MM.1S (cell line): ENCODE measurements at places on chromosomes 12 and 14.

- DNase-seq = no peak
- peaks cover 26% of the 10 kb centered on the region for H3K4me1 ChIP-seq
- no peak overlapping the region for H3K4me3 ChIP-seq
Observed at GRCh38 chr12:57891542-57892228, 45.2 kb upstream of the CTDSP2 start.

- no peak for DNase-seq
- H3K4me3 ChIP-seq = peak overlapping the region; percentile 94
- peak overlapping the region; percentile 43; the same call in 1 of the 2 replicates for H3K27ac ChIP-seq
- no peaks in the 10 kb centered on the region for H3K27me3 ChIP-seq
- H3K4me1 ChIP-seq = peaks cover 8% of the 10 kb centered on the region
- peaks cover 6% of the 10 kb centered on the region; the same call in 1 of the 2 replicates for H3K36me3 ChIP-seq
Observed at GRCh38 chr12:55816881-55817344, 611 bp downstream of the SARNP start.

DNA sequence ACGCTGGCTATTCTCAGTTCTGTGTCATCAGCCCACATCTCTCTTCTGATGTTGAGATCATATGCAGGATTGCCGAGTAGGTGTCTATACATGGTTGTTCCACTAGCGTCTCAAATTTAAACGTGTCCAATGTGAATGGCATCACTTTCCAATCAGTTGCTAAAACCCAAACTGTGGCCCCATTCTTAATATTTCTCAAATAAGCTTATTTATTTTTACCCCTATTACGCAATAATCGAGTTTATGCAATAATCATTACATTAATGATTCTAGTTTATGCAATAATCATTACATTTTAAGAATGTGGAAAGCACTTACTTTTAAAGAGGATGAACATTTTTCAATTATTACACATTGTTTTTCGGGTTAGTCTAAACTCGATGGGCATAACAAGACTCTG lies 47.8 kb downstream of the ACSS3 start:
- no peak overlapping the region for H3K4me3 ChIP-seq
- DNase-seq = no peak
- no peaks in the 10 kb centered on the region for H3K27me3 ChIP-seq
- no peaks in the 10 kb centered on the region for H3K36me3 ChIP-seq

- H3K4me3 ChIP-seq = no peak overlapping the region
- no peaks in the 10 kb centered on the region for H3K4me1 ChIP-seq
- DNase-seq = no peak
Observed at GRCh38 chr12:18358077-18358476, 96.8 kb downstream of the PIK3C2G start.

GRCh38 chr12:131872154-131873051 lies 22.0 kb upstream of the ULK1 start:
- no peak overlapping the region for H3K27ac ChIP-seq
- H3K36me3 ChIP-seq = no peaks in the 10 kb centered on the region
- DNase-seq = no peak

DNA sequence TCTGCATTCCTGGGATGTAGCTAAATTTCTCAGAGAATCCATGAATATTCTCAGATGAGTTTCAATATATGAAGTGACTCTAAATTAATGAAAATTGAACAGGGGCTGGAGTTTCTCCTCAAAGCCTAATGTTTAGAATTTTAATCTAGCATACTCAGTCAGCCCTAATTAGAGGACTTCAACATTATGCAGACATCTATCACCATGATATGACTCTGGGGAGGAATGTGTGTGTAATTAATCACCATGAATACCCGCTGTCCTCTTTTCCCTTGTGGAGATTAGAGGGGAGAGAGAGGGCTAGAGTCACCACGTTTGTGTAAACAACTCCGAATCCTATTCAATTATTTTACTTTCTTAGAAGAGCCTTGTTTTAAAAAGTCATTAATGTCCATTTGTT lies 698.6 kb upstream of the MDGA2 start:
- no peaks in the 10 kb centered on the region for H3K4me1 ChIP-seq
- no peak for DNase-seq
- no peak overlapping the region for H3K27ac ChIP-seq
- H3K4me3 ChIP-seq = no peak overlapping the region

DNA sequence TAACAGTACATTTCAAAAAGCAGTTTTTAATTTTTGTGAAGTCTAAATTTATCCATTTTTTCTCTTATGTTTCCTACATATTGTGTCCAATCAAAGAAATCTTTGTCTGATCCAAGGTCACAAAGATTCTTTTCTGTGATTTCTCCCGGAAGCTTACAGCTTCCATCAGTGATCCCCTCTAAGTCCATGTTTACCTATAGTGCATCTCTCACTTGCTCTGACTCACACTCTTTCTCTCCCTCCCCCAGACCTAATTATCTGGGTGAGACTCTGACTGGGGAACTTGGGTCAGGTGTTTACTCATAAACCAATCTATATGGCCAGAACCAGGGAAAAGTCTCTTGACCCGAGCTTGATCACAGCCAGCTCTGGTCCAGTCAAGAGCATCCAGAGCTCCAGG lies 224.4 kb downstream of the SPTSSA start:
- no peaks in the 10 kb centered on the region for H3K36me3 ChIP-seq
- no peaks in the 10 kb centered on the region for H3K4me1 ChIP-seq
- no peak overlapping the region for H3K4me3 ChIP-seq
- no peak overlapping the region for H3K27ac ChIP-seq
- DNase-seq = no peak

- peaks cover 13% of the 10 kb centered on the region for H3K4me1 ChIP-seq
- H3K4me3 ChIP-seq = no peak overlapping the region
- no peak overlapping the region for H3K27ac ChIP-seq
- H3K27me3 ChIP-seq = no peaks in the 10 kb centered on the region
Observed at GRCh38 chr12:75483431-75483830, 2.9 kb downstream of the GLIPR1 start.

GRCh38 chr12:90899456-90900182 lies 55.4 kb downstream of the CCER1 start:
- no peak overlapping the region for H3K27ac ChIP-seq
- H3K27me3 ChIP-seq = no peaks in the 10 kb centered on the region
- no peak for DNase-seq

DNA sequence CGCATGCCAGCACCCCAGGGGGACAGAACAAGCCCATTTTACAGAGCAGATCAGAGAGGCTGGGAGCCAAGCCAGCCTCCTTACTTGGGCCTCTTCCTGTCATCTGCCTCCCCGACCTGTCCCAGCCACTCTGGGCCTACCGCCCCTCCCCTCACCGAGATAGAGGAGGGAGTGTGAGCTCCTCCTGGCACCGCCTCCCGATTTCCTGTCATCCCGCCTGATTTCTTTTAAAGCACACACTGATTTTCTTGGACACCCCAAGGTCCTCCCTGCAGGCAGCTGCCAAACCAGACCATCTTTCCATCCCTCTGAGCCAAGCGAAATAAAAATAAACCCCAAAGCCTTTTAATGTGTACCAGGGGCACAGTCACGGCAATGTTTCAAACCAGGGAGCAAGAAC lies 108.4 kb downstream of the RFLNA start:
- H3K36me3 ChIP-seq = no peaks in the 10 kb centered on the region
- no peaks in the 10 kb centered on the region for H3K27me3 ChIP-seq
- no peak overlapping the region for H3K27ac ChIP-seq
- no peaks in the 10 kb centered on the region for H3K4me1 ChIP-seq
- no peak overlapping the region for H3K4me3 ChIP-seq
- no peak for DNase-seq

DNA sequence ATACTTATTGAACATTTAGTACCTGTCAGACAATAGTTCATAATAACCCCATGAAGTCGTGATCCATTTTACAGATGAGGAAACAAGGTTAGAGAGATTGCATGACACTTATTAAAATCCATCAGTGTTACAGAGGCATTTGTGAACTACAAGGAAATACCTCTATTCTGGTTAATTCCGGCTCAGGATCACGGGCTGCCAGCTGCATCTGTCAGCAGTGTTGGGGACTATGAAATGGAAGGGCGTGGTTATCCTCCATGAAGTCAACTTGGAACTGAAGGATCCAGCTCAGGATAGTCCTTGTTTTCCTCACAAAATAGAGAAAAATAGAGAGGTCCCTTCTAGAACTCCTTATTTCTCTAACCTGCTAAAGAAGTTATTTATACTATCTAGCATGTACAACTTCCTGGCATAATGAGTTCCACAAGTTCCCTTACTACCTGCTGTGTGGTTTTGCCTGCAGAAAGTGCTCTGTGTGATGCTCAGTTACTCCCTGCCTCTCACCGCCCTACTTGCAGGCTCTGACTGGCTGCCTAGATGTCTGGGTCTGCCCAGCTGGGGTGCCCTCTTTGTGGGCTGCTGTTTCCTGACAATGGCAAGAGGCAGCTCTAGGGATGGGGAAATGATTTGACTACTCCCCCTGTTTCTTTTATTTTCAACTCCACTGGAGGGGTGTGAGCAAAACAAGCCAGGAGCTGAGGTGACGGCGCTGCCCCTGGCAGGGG lies 36.8 kb downstream of the PLXNC1 start:
- peaks cover 17% of the 10 kb centered on the region for H3K36me3 ChIP-seq
- DNase-seq = no peak
- no peak overlapping the region for H3K4me3 ChIP-seq
- H3K27me3 ChIP-seq = no peaks in the 10 kb centered on the region

DNA sequence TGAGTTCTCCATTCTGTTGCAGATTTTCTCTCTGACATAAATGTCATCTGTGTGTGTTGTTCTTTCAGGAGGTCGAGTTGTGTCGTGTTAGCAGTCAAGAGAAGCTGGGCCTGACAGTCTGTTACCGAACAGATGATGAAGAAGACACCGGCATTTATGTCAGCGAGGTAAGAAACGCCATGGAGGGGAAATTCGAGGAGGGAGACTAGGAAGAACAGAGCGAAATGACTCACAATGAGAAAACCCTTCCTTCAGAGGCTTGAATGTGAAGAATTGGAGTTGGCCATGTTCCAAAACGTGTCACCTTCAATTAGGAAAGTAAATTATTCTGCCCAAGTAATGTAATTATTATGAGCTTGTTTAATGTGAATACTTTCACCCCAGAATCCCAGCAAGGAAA lies 364.5 kb downstream of the PDZRN4 start:
- H3K36me3 ChIP-seq = no peaks in the 10 kb centered on the region
- no peak overlapping the region for H3K4me3 ChIP-seq
- no peak for DNase-seq
- H3K27ac ChIP-seq = no peak overlapping the region
- no peaks in the 10 kb centered on the region for H3K27me3 ChIP-seq

- no peaks in the 10 kb centered on the region for H3K27me3 ChIP-seq
- H3K4me1 ChIP-seq = no peaks in the 10 kb centered on the region
- no peak for DNase-seq
- no peaks in the 10 kb centered on the region for H3K36me3 ChIP-seq
Observed at GRCh38 chr14:100384819-100385813, 62.0 kb downstream of the SLC25A47 start.

DNA sequence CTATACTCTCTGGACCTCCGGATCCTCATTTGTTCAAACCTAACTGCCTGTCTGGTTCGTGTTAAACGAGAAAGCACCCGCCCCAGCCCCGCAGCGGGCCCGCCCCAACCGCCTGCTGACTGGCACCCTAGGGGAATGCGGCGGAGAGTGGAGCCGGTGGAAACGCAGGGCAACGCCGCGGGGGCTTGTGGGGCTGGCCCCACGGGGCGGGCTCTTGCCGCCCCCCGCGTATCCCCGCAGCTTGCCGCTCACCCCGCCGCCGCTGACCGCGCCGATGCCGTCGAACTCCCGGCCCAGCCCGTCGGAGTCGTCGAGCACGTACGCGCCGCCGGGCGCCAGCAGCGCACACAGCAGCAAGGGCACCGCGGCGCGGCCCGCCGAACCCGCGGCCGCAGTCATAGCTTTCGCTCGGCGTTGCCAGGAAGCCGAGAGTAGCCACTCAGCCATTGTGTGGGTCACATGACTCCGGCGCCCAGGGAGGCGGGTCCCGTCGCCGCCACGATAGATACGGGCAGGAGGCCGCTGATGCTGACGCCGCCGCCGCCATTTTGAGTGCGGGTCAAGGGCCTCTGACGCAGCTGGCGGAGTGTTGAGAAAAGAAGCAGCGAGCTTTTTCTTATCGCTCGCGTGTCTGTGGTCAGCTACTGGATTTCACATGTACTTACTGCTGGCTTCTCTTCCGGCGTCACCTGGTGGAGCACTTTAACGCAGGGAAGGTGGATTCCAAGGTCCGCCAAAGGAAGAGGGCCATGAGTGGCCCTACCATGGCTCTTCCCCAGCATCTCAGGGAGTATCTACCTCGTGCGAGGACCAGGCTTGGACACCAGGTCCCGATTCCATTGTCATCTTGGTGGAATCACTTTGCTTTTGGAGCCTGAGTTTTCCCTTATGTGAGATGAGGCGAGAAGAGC lies at the start of gene GALC:
TSS of gene GALC (minus strand) at position 465 of the 911 bp plus-strand sequence. CDS start at position 447, 18 bp downstream.
- DNase-seq = peak; percentile 72
- no peaks in the 10 kb centered on the region for H3K36me3 ChIP-seq
- no peaks in the 10 kb centered on the region for H3K27me3 ChIP-seq
- H3K27ac ChIP-seq = peak within 1 kb of the TSS; percentile 37; the same call in 1 of the 2 replicates

DNA sequence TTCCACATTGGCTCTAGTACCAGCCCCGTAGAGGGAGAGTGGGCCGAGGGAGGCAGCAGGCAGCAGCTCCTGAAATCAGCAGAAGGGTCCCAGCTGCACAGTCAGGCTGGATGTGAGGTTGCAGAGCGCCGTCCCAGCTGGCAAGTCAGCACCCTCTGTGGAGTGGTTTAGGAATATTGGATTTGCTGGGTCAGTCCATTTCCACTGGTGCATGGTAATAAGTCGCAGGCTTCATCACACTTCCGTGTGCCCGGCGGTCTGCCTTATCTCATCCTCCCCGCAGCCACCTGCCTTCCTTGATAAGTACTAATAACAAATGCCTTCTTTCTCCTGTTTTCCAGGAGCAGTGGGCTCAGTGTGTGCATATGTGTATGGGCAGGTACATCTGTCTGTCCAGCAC lies 112.9 kb downstream of the TSPAN9 start:
- peaks cover 96% of the 10 kb centered on the region for H3K27me3 ChIP-seq
- H3K36me3 ChIP-seq = no peaks in the 10 kb centered on the region
- no peak overlapping the region for H3K4me3 ChIP-seq
- no peak overlapping the region for H3K27ac ChIP-seq

GRCh38 chr12:72974954-72975555 lies 702.9 kb downstream of the TRHDE start:
- no peak for DNase-seq
- H3K27ac ChIP-seq = no peak overlapping the region
- H3K27me3 ChIP-seq = no peaks in the 10 kb centered on the region
- H3K4me3 ChIP-seq = no peak overlapping the region
- no peaks in the 10 kb centered on the region for H3K4me1 ChIP-seq
- no peaks in the 10 kb centered on the region for H3K36me3 ChIP-seq
